Left lung (tissue), 14 donors: ENCODE measurements at places on chromosomes 2 and 18. TPM values are rescaled to one million over a fixed set of nuclear protein-coding genes. Genes with fewer than 3 reads are reported as not detected.

DNA sequence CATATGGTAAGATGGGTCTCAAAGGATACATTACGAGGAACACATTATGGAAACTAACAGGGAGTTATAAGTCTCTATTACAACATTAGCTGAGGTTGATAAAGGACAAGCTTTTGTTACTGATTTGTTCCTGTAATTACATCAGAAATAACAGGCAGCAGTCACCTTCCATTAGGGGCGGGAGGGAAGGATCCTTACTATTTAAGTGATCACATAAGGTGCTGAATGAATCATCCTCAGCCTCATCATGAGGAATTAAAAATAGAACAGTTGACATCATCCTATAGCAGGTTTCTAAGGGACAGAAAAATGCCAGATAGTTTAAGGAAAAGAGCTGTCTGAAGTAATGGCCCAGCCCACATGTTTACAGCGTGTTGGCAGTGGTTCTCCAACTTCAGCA, 86.9 kb upstream of the MGAT5 start:
- DNase-seq = no peak

GRCh38 chr2:49154140-49154539, at the start of gene FSHR:
TSS of gene FSHR (minus strand) at chr2:49154515. CDS start at chr2:49154417, 98 bp downstream.
- DNase-seq = no peak

GRCh38 chr18:63819786-63820185, 44.6 kb downstream of the SERPINB7 start:
- no peak for DNase-seq

DNA sequence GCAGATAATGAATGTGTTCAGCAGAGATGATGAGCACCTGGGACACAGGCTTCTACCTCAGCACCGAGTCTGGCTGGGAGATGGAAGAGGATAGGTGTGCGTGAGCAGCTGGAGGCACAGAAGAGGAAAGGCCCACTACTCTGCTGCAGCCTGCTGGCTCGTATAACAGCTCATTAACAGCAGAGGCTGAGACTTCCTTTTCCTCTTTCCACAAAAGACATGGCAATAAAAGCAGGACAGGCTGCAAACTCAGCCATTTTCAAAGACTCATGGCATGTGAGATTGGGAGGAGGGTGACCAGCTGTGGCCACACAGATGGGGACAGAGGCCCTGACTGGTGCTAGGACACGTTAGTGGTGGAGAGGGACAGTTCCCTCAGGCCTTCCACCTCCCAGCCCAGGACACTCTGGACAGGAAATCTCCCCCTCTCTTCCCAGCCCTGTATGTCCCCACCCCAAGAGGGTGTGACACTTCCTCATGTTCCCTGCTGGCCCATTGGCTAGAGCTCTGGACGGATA, 60.3 kb downstream of the CACNB4 start:
- no peak for DNase-seq

- DNase-seq = no peak
Observed at GRCh38 chr2:47078541-47079482, 76.3 kb downstream of the STPG4 start.

GRCh38 chr18:39341129-39341528, 1775.5 kb upstream of the CELF4 start:
- no peak for DNase-seq

DNA sequence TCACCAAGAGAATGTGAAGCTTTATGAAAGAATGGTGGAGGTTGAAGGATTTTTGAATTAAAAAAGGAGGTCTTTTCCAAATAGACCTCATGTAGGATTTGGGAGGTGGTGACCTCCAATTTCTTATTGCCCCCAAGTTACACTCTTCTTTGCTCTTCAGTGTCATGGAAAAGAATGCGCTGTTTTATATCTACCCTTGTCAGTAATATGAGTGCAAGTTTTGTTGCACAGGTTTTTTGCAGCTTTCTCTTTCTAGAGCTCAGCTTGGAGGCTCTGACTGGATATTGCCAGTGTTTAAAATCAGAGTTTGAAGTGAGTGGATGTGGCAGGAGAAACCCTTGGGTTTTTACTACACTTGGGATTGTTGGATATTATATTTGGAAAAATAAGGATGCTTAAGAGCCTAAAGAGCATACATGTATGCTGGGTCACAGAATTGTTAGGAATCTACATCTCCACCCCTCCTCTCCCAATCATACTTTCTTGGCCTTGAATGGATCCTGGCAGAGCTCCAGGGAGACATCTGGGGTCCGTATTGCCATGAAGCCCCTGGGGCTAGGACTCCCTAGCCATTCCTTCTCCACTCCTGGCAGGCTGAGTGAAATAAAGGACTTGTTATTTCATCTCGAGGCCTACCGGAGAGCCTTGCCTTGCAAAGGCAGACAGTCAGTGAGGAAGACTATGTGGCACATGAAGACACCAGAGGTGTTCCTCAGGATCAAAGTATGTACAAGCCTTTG, 43.8 kb downstream of the APOB start:
- peak; percentile 7 for DNase-seq

DNA sequence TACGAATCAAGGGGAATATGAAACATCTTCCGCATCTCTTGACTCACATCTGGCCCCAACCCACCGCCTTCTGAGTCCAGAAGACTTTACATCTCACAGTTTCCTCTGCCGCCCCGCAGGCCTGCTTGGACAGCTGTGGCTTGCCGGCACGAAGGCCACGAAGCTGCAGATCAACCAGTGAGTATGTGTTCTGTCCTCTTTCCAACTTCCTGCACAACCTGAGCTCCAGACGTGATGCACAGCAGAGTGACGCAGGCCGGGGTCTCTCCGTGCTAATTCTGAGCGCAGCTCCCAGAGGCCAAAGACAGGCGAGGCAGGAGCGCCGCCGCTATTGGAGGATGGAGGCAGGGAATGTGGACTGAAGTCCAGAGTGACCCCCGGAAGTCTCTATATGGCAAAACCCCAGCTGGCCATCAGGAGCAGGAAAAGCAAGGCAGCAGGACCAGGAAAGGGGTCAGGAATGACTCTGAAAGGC, 93.5 kb downstream of the ZCCHC2 start:
- no peak for DNase-seq

GRCh38 chr2:160317181-160318099, 117.4 kb upstream of the ITGB6 start:
- peak; percentile 51 for DNase-seq

DNA sequence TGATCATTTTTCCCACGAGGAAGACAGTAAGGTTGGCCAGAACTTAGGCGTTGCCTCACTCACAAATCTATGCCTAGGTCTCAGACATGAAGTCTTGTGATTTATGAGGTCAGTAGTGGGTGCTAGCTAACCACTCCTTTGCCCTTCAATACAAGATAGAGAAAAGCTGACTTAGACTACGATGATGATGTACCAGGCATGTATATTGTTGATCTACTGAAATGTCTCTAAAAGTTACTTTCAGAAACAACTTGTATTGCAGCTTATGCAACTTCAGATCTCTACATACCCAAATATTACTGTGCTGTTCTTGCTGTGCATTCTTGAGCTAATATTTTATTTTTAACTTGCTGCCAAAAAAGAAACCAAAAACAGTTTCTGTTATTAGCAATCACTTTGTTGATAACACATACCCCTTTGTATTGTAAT, 30.6 kb downstream of the MAPRE2 start:
- DNase-seq = no peak

The CDK15 gene
- polyA plus RNA-seq = 0.34 TPM

The APCDD1 gene
- 105 TPM for polyA plus RNA-seq

The SLC9A4 gene
- 0.06 TPM for polyA plus RNA-seq

The EPB41L3 gene
- 43.6 TPM for polyA plus RNA-seq
